ENCODE measurements at places on chromosomes 3 and 15.

DNA sequence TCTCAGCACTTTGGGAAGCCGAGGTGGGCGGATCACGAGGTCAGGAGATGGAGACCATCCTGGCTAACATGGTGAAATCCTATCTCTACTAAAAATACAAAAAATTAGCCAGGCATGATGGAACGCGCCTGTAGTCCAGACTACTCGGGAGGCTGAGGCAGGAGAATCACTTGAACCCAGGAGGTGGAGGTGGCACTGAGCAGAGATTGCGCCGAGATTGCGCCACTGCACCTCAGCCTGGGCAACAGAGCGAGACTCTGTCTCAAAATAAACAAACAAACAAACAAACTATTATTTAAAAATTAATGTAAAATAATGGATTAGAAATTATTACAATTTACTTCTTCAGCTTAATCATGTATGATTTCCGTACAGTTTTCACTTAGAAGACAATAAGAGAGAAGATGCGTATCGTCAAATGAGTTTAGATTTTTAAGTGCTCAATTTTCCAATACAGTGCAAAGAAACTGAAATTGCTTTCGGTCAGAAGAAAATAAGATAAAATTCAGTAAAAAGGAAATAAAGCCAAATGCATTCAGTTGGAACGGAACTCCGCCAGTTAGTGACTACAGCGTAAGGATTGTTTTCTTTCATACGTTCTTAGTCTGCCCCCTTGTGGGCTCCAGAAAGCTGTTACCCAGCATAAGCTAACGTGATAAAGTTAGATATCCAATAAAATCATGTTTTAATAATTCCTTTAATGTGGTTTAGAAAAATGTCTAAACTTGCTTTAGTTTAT lies 24.8 kb downstream of the AADAC start:
- peak; percentile 88 for DNase-seq

DNA sequence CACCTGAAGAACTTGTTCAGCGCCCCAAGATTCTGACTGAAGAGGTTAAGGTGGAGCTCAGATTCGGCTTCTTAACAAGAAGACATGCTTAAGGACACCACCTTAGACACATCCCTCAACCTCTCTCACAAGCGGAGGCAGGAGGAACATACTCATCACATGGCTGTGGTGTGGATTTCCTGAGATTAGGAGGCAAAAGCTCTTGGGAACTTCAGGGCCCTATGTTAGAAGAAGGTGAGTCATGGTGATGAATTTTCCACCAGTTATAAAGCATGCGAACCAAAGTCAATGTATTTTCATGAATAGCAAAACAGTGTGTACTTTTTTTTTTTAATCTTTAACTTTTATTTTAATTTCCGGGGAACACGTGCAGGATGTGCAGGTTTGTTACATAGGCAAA lies 212.2 kb upstream of the SUCLG2 start:
- no peak for DNase-seq

DNA sequence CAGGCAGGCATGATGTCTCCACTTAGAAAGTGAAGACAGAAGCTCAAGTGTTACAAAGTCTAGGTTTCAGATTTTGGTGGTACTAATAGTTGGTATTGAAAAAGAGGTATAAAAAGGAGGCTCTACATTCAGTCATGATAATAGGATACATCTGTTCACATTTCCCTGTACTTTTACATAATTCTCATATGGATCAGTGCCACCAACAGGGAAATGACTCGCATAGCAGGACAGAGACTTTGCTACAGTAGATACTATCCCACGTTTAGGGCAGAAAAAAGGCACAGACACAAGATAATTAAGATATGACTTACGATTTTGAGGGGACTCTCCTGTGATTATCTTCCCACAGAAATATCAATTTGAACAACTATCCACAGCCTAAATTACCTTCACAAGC lies 1062.9 kb upstream of the EPHA6 start:
- DNase-seq, result no peak

DNA sequence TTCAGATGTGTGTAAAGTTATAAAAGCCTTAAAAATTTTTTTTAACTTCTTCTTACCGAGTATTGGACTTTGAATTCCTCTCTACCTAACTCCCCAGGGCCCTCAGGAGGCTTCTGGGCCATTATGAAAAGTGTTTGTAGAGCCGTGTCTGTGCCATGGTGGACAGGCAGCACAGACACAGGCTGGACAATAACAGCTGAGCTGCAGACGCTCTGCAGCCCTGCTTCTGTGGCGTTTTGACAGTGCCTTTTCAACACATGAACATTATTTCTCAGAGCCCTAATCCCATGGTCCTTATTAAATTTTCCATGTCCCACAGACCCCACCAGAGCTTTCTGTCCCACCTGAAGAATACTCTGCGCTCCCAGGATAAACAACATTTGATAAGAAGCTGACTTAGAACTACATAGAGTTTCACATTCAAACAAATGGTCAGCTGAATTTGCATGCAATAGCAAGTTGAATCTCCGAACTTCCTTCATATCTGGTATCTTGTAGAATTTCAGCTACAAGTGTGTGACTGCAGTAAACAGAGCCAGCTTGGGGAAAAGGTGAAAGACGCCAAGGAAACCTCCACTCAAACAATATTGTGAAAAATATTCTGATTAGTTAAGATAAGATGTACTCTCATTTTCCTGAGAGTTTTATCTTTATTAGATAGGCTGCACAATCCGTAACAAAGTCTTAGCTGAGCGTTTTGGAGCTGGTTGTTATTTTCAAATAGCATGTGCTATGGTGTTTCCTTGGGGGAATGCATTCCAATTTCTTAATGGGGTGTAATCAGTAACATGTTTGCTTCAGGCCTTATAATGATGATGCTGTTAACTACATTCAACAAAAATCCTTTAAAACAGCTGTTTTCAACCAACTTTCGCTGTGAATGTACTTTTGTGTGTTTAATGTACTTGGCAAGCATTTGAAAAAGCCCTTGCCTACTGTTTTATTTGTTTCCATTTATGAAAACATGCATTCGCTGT lies 378.2 kb downstream of the MECOM start:
- DNase-seq, result no peak

- DNase-seq, result no peak
Observed at GRCh38 chr15:57165992-57166391, 210.3 kb upstream of the CGNL1 start.

GRCh38 chr3:182626484-182627467 lies 166.5 kb upstream of the ATP11B start:
- no peak for DNase-seq

DNA sequence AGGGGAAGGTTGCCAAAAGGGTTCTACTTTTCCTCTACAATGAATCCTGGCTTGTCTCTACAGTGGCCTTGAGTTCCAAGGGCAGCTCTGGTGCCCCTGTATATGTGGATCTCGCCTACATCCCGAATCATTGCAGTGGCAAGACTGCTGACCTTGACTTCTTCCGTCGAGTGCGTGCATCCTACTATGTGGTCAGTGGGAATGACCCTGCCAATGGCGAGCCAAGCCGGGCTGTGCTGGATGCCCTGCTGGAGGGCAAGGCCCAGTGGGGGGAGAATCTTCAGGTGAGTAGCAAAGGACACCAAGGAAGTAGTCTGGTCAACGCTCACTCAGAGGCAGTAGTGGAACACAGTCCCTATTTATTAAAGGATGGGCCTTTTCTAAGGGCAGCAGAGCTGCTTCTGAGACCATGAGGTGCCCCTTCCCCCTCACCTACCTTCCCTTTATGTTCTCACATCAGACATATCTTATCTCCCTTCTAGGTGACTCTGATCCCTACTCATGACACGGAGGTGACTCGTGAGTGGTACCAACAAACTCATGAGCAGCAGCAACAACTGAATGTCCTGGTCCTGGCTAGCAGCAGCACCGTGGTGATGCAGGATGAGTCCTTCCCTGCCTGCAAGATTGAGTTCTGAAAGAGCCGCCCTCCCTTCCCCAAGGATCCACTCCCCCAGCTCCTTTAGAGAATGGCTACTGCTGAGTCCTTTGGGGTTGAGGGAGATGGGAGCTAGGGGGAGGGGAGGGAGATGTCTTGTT lies 12.4 kb downstream of the MAP1A start:
- DNase-seq, result no peak

GRCh38 chr15:76235186-76235826 lies 76.0 kb downstream of the ETFA start:
- DNase-seq, result peak; percentile 80

- peak; percentile 85 for DNase-seq
Observed at GRCh38 chr3:52339612-52340011, 23.5 kb downstream of the DNAH1 start.

GRCh38 chr15:89446255-89446891 lies 50.0 kb downstream of the RHCG start:
- DNase-seq, result no peak

GRCh38 chr3:87792534-87793336 lies 266.1 kb downstream of the CGGBP1 start:
- DNase-seq, result no peak

- DNase-seq, result no peak
Observed at GRCh38 chr3:64143409-64144130, 81.7 kb downstream of the PRICKLE2 start.

- no peak for DNase-seq
Observed at GRCh38 chr3:13009946-13010315, 63.3 kb downstream of the IQSEC1 start.

GRCh38 chr3:141129541-141130011 lies 78.4 kb downstream of the SPSB4 start:
- DNase-seq, result no peak

- DNase-seq, result no peak
Observed at GRCh38 chr15:96356494-96357455, 26.3 kb downstream of the NR2F2 start.

DNA sequence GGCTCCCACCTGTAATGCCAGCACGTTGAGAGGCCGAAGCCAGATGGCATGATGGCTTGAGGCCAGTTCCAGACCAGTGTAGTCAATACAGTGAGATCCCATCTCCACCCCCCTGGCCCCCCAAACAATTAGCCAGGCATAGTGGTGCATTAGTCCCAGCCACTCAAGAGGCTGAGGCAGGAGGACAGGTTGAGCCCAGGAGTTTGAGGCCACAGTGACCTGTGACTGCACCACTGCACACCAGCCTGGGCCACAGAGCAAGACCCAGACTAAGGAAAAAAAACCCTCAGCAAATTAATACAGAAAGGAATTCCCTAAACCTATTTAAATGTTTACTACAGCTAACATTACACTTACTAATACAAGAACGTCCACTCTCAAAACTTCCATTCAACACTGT lies 424.6 kb downstream of the SHQ1 start:
- no peak for DNase-seq

DNA sequence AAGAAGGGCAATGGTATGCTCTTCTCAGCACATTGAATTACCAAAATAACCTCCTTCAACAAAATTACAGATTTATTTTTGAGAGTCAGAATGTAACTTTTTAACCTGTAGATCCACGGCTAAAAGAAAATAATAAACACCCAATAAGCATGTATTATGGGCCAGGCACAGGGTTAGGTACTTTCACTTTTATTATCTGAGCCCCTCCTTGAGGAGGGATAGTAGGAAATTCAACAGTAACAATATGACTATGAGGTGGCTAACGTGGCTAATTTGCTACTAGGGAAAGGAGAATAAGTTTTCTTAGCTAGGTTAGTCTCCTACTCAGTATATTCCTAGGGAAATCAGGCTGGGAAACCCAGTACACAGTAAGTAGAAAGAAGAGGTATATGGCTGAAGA lies 306.9 kb downstream of the GAP43 start:
- no peak for DNase-seq

GRCh38 chr3:99999536-99999935 lies 114.8 kb downstream of the FILIP1L start:
- DNase-seq, result no peak

GRCh38 chr15:40344631-40345120 lies 3.9 kb upstream of the CCDC9B start:
- peak; percentile 85 for DNase-seq

DNA sequence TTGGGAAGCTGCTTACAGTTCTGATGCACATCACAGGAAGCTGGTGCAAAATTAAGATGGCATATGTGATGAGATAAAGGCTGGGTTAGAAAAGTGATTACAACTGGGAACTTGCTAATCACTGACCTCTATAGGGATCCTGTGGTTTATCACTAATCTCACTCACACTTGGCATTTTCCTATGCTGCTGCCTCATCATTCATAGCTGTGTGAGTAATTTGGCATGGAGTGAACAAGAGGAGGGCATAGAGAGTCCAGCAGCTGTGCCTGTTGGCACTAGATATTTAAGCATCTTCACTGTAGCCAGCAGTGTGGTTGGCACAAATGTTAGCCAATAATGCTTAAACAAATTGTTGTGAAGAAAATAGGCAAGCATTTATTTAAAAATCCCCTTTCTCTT lies 217.7 kb upstream of the CGNL1 start:
- no peak for DNase-seq

GRCh38 chr3:107213044-107213669 lies 164.1 kb upstream of the CCDC54 start:
- no peak for DNase-seq

DNA sequence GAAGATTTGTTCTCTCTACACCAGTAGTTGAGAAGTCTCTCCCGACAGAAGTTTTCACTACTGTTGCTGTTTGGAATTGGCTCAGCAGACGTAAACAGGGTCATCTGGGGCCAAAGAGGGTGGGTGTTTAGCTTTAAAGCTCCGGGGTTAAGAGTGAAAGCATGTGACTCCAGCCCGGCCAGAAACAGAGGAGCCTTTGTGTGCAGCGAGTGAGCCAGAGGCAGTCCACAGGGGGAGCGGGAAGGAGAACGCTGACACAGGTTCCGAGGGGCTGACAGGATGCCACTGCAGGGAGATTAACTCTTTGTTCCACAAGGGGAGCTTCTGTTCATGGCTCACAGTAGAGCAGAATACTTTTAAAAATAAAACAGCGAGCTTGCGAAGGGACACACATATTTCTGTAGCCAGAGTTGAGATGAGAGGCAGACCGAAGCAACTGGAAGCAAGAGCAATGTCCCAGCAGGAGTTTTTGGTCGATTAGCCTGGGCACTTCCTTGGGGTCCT lies 26.9 kb downstream of the BMF start:
- no peak for DNase-seq

- no peak for DNase-seq
Observed at GRCh38 chr15:71623111-71623510, 187.2 kb upstream of the NR2E3 start.

GRCh38 chr3:121648219-121648958 lies 12.3 kb downstream of the HCLS1 start:
- DNase-seq, result no peak

- no peak for DNase-seq
Observed at GRCh38 chr3:194255252-194256039, 95.7 kb downstream of the CPN2 start.

DNA sequence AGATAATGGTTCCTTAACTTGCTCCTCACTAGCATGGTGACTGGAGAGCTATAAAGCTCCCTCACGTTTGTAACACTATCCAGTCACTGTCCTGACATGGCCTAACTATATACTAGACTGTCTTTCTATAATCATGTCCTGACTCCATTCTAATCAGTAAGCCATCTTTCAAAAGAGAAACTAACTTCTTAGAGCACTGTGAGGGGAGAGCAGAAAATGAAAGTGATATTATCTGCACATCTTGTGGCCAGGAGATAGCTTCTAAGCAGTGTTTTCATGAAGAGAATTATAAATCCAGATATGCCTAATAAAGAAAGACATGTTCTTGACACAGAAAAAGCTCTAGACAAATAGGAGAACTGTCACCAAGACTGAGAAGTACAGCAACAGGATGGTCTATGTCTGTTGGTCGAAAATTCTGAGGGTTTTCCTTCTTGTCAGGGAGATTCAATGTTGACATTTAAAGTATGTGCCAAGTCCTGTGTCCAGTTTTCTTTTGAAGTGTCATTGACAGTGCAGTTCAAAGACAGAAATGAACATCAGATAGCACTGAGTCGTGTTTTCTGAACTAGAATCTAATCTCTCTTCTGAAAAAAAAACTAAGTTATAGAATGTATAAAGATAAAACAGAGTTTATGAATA lies 230.6 kb upstream of the PEX5L start:
- peak; percentile 35 for DNase-seq

GRCh38 chr3:42067326-42067725 lies 23.8 kb upstream of the TRAK1 start:
- DNase-seq, result peak; percentile 89

- no peak for DNase-seq
Observed at GRCh38 chr3:133949438-133949837, 53.8 kb upstream of the RAB6B start.

Measured in Karpas-422 (cell line).